IMR-90 (cell line): ENCODE measurements at places on chromosomes 6 and 20. TPM values are rescaled to one million over a fixed set of nuclear protein-coding genes. Genes with fewer than 3 reads are reported as not detected.
A peak's percentile ranks its signal among the peaks of the same experiment; 100 is the strongest.

Gene HSPA12B
- total RNA-seq: not detected in 2 replicates

Gene FAM184A
- not detected in 2 replicates for total RNA-seq

GRCh38 chr6:925656-926213, 232.8 kb upstream of the EXOC2 start:
- no peak overlapping the region for H3K27ac ChIP-seq
- peaks cover 13% of the 10 kb centered on the region for H3K27me3 ChIP-seq
- H3K4me1 ChIP-seq: no peaks in the 10 kb centered on the region
- no peaks in the 10 kb centered on the region for H3K36me3 ChIP-seq

- H3K4me3 ChIP-seq: no peak overlapping the region
- no peaks in the 10 kb centered on the region for H3K36me3 ChIP-seq
- H3K27ac ChIP-seq: no peak overlapping the region
- no peaks in the 10 kb centered on the region for H3K4me1 ChIP-seq
These were observed 77.7 kb upstream of the ZNF217 start for GRCh38 chr20:53671370-53671769.

- H3K27me3 ChIP-seq: no peaks in the 10 kb centered on the region
- peak; percentile 94 for DNase-seq
- no peaks in the 10 kb centered on the region for H3K36me3 ChIP-seq
- peaks cover 4% of the 10 kb centered on the region for H3K4me1 ChIP-seq
- H3K27ac ChIP-seq: no peak overlapping the region; the same call in 1 of the 2 replicates
These were observed 45.4 kb downstream of the SSR1 start for GRCh38 chr6:7267466-7268091.

DNA sequence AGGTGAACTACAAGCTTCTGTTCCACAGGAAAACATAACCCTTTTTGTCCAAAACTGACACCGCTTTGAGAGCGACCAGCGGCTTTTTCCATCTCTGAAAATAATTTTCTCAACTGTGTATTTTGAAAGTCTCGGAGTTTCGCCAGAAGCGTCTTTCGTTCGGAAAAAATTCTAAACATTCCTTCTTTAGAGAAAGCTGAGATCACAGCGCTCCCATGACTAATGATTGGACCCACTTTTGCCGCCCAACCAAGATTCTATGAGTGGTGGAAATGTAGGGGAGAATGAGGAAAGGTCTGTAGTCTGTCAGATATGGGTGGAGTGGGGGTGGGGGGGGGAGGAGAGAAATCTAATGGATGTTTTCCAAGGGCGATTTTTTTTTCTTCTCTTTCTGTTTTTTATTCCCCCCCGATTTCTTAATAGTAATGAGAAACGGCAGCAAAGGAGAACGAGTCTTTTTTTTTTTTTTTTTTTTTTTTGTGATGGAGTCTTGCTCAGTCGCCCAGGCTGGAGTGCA, 189.3 kb downstream of the TRIM27 start:
- H3K27ac ChIP-seq: no peak overlapping the region
- H3K4me1 ChIP-seq: no peaks in the 10 kb centered on the region
- peaks cover 24% of the 10 kb centered on the region for H3K27me3 ChIP-seq
- H3K36me3 ChIP-seq: no peaks in the 10 kb centered on the region
